Activated naive CD4-positive, alpha-beta T cell treated with anti-CD3 and anti-CD28 coated beads, Interleukin-2, amount 50 U/mL, for 72 hours (primary cell): ENCODE measurements at places on chromosomes 1 and 21.

- DNase-seq = no peak
These were observed 685.3 kb upstream of the ADGRL2 start for GRCh38 chr1:81115422-81115821.

DNA sequence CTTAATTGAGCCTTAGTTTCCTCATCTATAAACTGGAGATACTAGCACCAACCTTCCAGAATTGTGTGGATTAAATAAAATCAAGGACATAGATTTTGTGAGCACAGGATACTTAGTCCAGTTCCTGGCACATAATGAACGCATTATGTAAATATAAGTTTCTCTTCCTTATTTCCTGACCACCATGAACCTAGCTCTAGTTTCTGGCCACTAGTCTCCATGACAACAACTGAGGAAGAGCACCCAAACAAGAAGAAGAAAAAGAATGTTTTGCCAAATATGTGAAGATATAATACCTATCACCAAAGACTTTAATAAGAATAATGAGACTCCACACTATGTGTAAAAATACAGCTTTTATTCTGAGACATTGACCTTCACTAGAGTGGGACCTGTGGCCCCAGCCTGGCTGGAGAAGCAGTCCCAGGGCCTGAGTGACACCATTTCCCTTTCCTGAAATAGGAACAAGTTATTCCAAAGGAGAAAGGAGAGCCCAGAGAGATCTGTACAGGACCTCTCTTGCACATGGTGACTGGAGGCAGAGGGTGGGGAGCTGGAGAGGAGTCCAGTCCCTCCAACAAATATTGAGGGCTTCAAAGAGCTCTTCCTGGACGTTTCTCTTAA is 940 bp upstream of the USF1 start:
- no peak for DNase-seq

GRCh38 chr1:245124241-245124640 is 30.5 kb upstream of the KIF26B start:
- DNase-seq = no peak

DNA sequence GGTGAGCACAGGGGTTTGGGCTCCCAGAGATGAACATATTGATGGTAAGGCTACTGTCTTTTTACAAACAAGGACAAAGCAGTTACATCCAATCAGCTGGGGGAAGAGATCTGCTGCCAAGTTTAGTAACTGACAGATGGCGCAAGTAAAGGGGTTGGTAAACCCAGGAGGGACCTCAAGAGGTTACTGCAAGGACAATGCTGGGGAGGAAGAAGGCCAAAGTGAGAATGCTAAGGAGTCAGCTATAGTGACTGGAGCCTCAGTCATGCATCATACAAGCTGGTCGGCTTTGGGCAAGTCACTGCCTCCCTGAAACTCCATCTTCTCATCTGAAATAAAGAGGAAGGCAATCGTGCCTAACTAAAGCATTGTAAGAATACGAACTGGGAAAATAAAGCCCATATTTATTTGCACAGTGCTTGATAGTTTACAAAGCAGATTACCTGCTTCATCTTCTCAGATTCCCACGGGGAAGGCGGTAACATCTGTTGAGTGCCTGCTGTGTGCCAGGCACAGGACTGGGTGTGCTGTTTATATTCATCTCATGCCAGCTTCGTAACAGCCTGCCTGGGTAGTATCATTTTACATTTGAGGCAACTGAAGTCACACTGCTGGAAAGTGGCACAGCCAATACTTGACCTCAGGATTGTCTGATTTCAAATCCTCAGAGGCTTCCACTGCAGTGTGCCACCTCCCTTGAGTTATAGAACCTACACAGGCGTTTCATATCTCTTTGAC is 114.8 kb downstream of the BEND5 start:
- no peak for DNase-seq

GRCh38 chr21:33940881-33941245 is 25.3 kb upstream of the ATP5PO start:
- no peak for DNase-seq

DNA sequence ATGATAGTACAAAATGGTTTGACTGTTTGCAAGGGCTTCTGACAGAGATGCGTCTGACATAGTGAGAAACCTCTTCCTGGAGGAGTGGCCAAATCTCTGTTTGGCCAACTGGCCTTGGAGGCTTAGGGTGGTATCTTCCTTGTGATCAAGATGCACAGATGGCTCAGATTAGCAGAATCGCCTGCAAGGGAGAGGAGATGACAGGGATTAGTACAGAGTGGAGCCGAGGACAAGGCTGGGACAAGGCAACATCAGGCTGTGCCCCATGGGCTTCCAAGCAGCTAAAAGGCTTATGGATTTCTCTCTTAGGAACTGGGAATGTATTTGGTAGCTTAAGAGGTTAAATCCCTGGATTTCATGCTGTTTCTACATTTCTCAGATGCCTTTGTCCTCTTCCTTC is 379.1 kb downstream of the SIPA1L2 start:
- no peak for DNase-seq

- no peak for DNase-seq
These were observed 104.6 kb downstream of the KCND3 start for GRCh38 chr1:111884772-111885443.

GRCh38 chr21:35342440-35342839 is 293.3 kb upstream of the RUNX1 start:
- DNase-seq = no peak

DNA sequence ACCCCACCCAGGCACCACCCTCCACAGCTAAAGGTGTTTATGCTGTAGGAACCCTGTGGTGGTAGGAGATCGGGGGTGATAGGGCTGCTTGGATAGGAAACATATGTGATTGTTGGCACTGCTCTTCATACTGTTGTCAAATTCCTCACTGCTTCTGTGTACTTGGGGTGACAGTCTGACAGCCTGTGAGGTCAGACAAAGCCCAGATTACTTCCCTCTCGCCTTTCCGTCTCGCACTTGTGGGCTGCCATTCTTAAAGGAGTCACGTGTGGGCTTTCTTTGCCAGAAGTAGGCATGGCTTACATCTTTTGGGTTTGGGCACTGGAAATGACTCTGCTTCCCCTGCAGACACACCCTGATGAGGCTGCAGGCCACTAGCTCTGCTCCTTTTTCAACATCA is 363.8 kb downstream of the DISC1 start:
- no peak for DNase-seq

GRCh38 chr21:45187646-45188045 is 100.0 kb downstream of the POFUT2 start:
- DNase-seq = no peak

DNA sequence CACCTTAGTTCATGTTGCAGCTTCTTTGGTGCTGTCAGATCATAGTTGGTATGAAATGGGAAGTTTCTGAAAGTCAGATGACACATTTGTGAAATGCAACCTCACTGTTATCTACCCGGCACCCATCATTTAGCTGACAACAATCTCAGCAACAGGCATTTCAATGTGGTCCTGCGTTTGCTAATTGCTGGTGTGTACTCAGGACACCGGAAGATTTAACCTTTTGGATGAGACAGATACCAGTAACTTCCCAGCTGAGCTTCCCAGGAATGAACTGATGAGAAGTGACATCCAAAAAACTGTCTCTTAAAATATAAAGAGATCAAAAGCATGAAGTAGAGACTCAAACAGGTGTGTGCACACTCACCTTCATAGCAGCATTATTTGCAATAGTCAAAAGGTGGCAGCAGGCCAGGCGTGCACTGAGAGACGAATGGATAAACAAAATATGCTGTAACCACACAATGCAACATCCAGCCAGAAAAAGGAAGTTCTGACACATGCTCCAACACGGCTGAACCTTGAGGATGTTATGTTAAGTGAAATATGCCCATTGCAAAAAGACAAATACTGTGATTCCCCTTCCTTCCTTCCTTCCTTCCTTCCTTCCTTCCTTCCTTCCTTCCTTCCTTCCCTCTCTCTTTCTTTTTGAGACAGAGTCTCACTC is 7.9 kb upstream of the CLDN14 start:
- DNase-seq = no peak

DNA sequence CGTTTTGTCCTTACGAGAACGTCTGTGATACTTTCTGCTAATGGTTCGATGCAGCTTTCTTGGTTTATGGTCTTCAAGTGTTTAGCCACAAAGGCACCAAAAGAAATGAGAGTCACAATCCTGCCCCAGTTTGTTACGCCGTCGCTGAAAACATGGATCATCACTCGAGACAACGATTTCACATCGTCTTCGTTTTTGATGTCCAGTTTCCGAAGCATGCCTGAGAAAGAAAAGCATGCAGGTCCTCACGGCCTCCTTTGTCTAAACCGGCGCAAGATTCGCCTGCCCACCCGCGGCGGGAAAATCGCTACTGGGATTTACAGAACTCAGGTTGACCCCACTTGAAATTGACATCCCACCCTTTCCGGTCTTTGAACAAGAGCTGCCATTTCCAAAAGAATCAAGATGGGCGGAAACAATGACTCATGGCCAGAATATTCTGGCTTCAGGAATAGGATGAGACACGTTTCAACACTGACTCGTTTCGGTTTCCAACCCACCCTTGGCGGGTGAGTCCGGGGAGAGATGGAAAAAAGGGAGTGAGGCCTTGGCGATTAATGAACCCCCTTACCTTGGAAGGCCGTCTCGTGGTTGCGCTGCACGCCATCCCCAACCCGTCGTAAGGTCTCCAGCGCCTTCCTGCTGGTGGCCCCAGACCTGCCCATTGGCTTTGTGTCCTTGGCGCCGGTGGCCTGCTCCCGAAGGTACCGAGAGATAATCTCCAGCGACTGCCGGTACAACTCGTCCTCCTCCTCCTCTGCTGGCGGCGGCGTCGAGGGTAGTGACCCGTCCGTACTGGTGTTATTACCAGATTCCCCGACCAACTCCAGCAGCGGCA is 919 bp downstream of the MCL1 start:
- DNase-seq = peak; percentile 79

- no peak for DNase-seq
These were observed 33.8 kb upstream of the FCRL3 start for GRCh38 chr1:157734321-157734720.

DNA sequence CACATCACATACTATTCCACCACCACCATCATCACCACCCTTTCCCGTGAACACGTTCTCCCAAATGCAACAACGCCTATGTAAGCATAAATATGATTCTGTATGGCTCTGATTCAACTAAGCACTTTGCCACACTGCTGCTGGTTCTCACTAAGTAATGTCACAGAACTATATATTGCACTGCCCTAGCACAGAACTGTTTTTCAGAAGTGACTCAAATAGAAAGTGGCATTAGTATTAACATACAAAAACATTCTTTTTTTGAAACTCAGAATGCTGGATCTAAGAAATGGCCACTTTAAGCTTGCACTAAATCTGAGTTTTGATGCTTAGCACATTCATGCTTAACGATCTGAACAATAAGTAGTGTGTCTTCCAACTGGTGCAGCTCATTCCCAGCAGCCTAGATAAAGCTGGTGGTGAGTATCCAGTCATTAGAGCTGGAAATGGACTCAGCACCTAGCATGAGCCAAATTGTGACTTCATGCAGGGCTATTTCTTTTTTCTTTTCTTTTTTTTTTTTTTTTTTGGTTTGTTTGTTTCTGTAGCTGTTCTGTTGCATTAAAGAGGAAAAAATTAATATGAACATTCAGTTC is 46.2 kb upstream of the ZC3H11B start:
- no peak for DNase-seq

- peak; percentile 14 for DNase-seq
These were observed 70.7 kb downstream of the LGR6 start for GRCh38 chr1:202264300-202264699.

DNA sequence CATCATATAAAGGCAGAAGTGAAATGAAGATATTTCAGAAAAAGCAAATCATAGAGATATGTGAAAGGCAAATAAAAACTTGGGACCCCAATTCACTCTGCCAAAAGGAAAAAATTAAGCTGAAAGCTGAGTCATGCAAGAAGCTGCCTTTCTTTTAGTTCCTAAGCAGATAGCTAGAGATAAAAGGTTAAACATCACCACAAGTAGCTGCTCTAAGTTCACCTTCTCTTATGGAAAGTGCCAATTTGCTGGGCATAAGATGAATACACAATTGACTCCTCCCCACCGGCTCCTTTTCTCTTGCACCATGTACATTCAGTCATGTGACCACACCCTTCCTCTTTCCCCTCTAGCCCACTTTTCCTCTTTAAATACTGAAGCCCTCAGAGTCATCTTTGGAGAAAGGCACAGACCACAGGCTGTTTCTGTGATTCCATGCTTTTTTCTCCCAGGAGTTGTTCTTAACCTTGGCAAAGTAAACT is 5.4 kb upstream of the SUMO3 start:
- DNase-seq = no peak

GRCh38 chr1:77926561-77927357 is 38.3 kb downstream of the NEXN start:
- DNase-seq = no peak

GRCh38 chr1:36432616-36433015 is 17.6 kb downstream of the OSCP1 start:
- no peak for DNase-seq

GRCh38 chr21:38857152-38857825 is 51.6 kb downstream of the ETS2 start:
- no peak for DNase-seq

- no peak for DNase-seq
These were observed 9.3 kb upstream of the PHGDH start for GRCh38 chr1:119702384-119702783.

DNA sequence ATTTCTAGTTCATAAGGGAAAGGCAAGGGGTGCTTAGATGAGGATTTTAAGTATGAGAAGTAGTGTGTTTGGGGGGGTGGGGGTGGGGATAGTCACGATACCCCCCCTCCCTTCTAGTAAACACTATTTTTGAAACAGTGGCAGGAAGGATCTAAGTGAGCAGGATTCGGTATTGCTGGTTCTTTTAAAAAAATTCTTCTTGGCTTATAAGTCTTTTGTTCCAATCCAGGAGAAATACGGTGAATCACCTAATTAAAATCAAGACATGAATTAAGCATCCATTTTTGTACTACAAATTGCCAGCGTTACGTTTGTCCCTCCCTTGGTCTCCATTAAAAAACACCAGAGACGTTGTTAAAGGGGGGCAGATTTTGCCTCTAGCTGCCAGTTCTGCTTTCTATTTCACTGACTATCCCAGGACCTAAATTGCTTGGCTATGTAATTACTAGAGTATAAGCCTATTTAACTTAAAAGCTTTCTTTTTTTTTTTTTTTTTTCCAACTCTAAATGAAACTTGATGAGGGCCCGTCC is 911 bp downstream of the LMO4 start:
- no peak for DNase-seq

DNA sequence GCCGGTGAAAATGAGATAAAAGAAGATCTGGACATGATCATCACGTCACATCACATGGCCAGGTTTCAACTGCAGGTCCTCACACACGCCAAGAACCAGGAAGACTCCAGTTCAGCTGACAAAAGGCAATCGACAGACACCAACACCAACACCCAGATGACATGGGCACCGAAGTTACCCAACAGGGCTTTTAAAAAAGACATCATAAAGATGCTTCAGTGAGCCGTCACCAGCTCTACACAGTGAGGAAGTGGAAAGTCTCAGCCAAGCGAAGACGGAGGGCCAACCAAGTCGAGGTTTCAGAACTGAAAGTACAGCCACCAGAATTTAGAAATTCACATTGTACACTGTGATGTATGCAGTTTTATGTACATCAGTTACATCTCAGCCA is 154.3 kb upstream of the COL6A1 start:
- no peak for DNase-seq

GRCh38 chr1:11693024-11693590 is 1.6 kb downstream of the DRAXIN start:
- DNase-seq = peak; percentile 71
